RCC 7860 (cell line): ENCODE measurements at places on chromosomes 7 and 10.

DNA sequence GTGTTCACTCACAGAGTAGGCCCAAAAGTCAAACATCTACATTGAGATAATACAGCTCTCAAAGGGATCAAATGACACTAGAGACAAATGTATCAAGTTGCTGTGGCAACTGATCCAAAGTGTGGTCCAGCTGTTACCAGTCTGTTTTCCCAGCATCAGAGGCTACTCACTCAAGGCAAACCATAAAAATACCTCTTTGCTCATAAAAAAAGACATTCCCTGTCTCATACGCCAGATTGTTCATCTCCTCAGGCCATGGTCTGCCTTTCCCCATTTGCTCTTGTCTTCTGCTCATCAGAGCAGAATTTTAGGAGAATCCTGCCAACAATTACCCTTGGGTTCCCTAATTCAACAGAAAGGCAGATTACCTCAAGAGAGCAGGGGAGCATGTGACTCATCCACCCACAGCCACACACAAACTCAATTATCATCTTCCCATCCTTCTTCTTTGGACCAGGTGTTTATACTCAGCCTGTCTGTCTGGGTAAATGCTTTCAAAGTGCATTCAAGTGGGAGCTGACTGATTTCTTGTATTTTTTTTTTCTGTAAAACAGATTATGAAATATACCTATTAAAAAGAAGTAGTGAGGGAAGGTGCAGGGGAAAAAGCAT lies 226.5 kb upstream of the HPS1 start:
- no peak for DNase-seq

DNA sequence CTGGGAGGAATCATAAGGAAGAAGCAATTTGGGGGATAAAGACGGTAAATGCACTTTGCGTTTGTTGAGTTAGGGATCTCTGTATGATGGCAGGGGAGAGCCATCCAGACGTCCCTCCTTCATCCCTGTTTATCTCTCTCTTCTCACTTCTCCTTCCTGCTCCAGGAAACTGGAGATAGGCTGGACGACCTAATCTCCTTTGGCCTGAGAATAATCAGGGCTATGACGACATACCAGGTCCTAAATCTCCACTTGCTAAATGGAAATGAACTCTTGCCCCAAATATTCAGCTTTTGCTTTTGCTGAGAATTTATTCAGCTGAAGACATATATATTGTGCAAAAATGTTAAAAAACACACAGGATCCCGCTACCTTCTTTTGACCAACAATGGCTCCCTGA lies 182.9 kb upstream of the INHBA start:
- DNase-seq: no peak

- DNase-seq: no peak
These were observed 97.4 kb downstream of the ARHGAP22 start for GRCh38 chr10:48507494-48507893.

DNA sequence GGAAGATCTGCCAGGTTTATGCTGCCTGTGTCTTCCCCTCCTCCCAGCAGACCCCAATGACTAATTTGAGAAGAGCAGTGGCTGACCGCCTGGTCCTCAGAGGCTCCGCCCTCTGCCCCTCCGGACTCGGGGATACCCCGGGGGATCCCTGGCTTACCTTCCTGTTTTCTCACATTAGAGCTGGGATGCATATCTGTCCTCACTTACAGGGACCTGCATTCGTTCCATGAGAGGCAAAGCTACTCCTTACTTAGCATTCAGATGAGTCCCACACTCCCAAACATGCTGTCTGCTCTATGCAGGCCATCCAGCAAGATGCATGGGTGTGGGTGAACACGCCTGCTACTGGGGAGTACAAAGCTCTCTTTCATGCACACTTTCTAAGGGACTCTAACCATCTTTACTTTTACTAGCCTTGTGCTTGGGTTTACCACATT lies 24.0 kb downstream of the VOPP1 start:
- no peak for DNase-seq

DNA sequence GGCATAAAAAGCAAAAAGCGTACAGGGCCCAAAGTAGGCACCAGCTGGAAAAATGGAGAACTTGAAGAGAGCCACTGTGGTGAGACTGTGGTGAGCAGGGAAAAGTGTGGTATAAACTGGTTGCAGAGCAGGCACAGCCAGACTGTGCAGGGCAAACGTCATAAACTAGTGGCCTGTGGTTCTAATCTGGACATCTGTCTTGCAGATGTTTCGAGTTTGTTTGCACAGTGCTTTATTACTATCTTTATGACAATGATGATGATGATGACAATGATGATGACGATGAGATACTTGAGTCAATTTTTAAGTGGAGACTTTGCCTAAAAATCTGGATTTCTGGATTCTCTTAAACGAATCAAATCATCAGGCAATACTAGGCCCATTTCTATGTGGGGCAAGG lies 45.7 kb downstream of the SEMA3C start:
- no peak for DNase-seq

DNA sequence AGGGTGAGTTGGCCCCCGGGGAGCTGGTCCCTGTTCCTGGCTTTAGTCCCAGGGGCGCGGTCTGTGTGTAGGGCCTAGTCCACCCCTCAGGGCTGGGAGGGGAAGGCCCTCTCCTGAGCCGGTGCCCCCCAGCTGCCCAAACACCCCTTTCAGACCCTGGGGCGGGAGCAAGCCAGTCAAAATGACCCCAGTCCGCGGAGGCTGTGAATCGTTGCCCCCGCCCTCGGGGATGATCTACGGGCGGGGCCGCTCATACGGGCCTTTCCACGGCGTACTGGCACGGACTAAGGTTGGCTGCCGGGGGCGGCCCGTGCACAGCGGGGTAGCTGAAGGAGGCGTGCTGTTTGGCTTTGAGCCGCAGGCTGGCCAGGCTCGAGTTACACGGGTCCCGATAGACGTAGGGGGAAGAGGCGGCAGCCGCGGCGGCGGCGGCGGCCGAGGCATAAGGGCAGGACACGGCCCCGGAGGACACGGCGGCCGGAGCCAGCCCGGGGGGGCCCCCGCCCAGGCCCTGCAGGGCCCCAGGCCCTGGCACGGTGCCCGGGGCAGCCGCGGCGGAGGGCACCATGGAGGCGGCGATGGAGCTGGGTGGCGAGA lies 4.3 kb downstream of the ELOVL3 start:
- DNase-seq: no peak

DNA sequence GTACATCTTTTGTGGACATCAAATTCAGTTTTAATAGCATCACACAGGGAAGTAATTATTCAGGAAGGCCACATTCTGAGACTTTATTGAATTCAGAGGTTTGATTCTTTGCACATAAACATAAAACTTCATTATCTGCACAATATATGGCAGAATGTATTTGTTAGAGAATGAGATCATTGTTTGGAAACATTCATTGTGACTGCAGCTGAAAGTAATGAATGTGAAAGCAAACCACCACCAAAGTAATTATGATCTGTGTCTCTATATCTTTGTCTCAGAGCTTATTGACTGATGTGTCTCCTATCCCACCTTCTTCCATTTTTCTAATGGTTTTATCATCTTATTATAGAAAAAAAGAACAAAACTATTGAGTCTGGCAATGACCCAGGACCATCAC lies 340.9 kb upstream of the PCDH15 start:
- DNase-seq: no peak

GRCh38 chr7:98475352-98475751 lies 74.5 kb upstream of the BAIAP2L1 start:
- DNase-seq: no peak
